Mesothelial cell of epicardium (in vitro differentiated cells): ENCODE measurements at places on chromosomes 2 and 18.

DNA sequence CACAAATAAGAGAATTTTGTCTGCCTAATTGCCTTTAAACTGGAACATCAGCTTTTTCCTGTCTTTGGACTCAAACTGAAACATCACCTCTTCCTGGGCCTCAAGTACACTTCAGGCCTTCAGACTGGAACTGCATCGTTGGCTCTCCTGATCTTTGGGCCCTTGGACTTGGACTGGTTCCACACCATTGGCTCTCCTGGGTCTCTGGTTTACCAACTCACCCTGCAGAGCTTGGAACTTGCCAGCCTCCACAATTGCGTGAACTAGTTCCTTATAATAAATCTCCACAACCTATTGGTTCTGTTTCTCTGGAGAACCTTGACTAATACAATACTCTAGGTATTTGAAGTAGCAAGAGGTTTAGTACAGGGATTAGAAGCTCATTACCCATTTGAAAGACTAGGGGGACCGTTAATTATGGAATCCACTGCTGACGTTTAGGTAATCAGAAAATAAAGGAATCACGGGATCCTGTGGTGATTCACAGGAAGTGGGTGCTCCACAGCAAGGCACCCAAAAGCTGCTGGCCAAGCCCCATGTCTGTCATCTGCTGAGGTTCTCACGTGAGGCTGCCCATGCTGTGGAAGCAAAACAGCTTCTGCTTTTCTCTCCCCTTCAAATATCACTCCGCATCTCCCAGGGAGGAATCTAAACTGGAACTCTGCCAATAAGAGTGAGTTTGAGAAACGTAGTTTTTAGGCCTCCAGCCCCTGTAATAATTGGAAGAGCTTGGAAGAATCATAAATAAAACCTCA, 20.0 kb upstream of the SGPP2 start:
- H3K4me1 ChIP-seq: peaks cover 13% of the 10 kb centered on the region
- H3K27ac ChIP-seq: no peak overlapping the region
- no peak overlapping the region for H3K4me3 ChIP-seq
- H3K36me3 ChIP-seq: no peaks in the 10 kb centered on the region
- peaks cover 6% of the 10 kb centered on the region for H3K27me3 ChIP-seq

DNA sequence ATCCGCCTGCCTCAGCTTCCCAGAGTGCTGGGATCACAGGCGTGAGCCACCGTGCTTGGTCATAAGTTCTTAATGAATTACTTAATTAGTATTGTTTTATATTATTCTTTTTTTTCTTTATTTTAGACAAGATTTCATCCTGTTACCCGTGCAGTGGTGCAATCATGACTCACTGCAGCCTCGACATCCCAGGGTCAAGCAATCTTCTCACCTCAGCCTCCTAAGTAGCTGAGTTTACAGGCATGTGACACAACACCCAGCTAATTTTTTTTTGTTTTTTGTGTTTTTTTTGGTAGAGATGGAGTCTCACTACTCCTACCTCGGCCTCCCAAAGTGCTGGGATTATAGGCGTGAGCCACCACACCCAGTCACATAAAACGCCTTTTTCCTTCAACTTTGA, 17.3 kb downstream of the C2orf42 start:
- no peak overlapping the region for H3K27ac ChIP-seq
- H3K4me3 ChIP-seq: no peak overlapping the region
- H3K36me3 ChIP-seq: peaks cover 30% of the 10 kb centered on the region
- H3K27me3 ChIP-seq: no peaks in the 10 kb centered on the region

- H3K27me3 ChIP-seq: no peaks in the 10 kb centered on the region
- no peak overlapping the region for H3K4me3 ChIP-seq
- DNase-seq: no peak
- H3K27ac ChIP-seq: no peak overlapping the region
- no peaks in the 10 kb centered on the region for H3K36me3 ChIP-seq
Measured at GRCh38 chr18:40708726-40709125, 1246.3 kb upstream of the PIK3C3 start.

DNA sequence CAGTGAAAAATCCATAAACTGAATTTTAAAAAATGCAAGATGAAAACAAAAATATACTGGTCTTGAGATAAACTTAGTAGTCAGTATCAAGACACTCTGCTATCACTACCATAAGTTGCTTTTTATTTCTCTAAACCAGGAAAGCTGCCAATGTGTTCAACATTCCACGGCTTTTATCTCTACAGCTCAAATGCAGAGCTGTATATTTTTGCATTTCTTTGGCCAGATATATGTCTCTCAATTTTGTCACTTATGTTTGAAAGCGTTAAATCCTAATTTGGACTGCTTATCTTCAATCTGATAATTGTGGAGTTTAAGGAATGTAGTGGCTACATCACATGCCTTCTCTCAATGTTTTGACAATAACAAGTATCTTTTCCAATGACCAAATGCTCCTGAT, 609.5 kb downstream of the EPHA4 start:
- no peak for DNase-seq
- no peak overlapping the region for H3K4me3 ChIP-seq
- no peaks in the 10 kb centered on the region for H3K36me3 ChIP-seq
- peaks cover 2% of the 10 kb centered on the region for H3K27me3 ChIP-seq
- peak overlapping the region; percentile 73 for H3K27ac ChIP-seq

- H3K4me3 ChIP-seq: no peak overlapping the region
- H3K27me3 ChIP-seq: no peaks in the 10 kb centered on the region
- no peak overlapping the region for H3K27ac ChIP-seq
- H3K4me1 ChIP-seq: peaks cover 24% of the 10 kb centered on the region
Measured at GRCh38 chr18:50726960-50727589, 92.7 kb downstream of the MRO start.

DNA sequence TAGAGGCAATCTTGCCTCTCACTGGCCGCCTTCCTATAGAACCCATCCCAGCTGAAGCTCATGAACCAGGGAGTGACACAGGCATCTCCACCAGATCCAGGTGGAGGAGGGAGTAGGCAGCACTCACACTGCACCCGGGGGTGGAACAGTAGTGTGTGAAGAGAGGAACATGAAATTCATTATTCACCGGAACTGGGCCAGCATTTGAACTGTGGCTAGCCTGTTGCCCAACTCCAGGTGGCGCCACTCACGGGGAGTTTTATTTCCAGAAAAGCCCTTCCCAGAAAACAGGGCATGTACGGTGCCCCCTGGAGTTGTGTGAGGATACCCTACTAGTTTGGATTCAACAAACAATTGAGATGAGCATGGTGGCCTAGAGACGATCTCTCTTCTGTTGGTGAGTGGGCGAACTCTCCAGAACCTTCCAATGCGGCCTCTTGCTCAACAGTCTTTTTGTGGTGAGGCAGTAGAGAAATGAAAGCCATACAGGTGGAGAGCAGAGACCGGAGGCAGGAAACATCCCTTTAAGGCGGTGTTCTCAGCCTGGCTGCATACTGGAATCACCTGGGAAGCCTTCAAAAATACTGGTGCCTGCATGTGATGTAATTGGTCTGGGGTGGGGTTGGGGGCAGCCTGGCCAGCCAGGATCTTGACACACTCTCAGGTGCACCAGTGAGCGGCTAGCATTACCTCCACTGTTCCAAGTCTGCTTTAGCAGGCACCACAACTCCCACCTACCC, 73.5 kb upstream of the NEDD4L start:
- DNase-seq: no peak
- H3K4me3 ChIP-seq: no peak overlapping the region
- no peaks in the 10 kb centered on the region for H3K4me1 ChIP-seq
- peaks cover 9% of the 10 kb centered on the region for H3K27me3 ChIP-seq
- H3K36me3 ChIP-seq: no peaks in the 10 kb centered on the region
- H3K27ac ChIP-seq: no peak overlapping the region

GRCh38 chr2:120701499-120701898, 34.2 kb upstream of the GLI2 start:
- no peak for DNase-seq
- peaks cover 11% of the 10 kb centered on the region for H3K27me3 ChIP-seq
- H3K4me1 ChIP-seq: peaks cover 7% of the 10 kb centered on the region
- H3K36me3 ChIP-seq: no peaks in the 10 kb centered on the region
- H3K4me3 ChIP-seq: no peak overlapping the region
- H3K27ac ChIP-seq: no peak overlapping the region

DNA sequence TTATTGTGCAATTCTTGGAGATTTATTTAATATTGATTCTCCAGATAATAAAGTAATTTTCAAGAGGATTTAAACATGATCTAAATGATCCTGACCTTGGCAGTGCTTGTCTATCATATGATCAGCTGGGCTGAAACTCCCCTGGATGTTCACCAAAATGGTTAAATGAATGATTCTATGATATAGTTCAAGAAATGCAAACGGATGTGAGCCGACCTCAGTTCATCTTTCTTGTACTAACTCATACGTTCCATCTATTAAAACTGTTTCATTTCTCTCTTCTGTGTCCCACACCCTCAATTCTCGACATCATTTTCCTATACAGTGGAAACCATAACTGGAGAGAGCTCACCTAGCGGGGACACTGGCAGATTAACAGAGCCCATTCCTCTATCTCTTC, 281.7 kb upstream of the CCDC68 start:
- H3K4me3 ChIP-seq: no peak overlapping the region
- peaks cover 4% of the 10 kb centered on the region for H3K36me3 ChIP-seq
- H3K27me3 ChIP-seq: no peaks in the 10 kb centered on the region
- DNase-seq: no peak

DNA sequence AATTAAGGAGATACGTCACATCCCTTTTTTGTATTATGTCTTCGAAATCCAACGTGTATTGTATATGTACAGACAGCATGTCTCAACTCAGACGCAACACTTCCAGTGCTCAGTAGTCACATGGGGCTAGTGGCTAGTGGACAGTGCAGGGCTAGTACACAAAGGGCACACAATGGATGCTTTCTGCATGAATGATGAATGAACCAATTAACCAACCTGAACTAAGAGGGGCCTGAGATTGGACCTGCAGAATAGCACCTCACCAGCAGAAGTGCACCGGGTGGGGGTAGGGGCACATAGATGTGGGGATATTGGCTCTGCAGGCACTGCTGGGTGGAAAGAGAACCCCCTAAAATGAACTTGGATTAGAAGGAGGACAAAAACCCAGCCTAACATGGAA, 20.7 kb downstream of the ST8SIA5 start:
- no peaks in the 10 kb centered on the region for H3K36me3 ChIP-seq
- H3K27ac ChIP-seq: no peak overlapping the region
- H3K4me3 ChIP-seq: no peak overlapping the region
- peaks cover 31% of the 10 kb centered on the region for H3K27me3 ChIP-seq
- DNase-seq: no peak

DNA sequence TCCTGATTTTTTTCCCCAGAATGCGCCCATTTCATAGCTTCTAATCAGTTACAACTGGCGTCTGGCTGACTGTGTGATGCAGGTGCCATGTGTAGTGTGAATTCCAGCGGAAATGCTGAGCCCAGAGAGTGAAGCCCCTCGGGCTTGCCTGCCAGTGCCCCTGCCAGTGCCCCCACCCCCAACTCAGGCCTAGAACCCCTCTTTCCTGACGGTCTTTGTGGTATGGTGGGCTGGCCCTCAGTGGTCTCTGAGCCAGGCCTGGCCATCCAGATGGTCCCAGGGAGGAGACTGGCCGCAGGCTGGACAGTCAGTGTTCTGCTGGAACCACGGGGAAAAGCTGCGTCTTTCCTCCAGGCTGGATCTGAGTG, 3.1 kb downstream of the RAMP1 start:
- no peaks in the 10 kb centered on the region for H3K36me3 ChIP-seq
- no peak overlapping the region for H3K4me3 ChIP-seq
- peaks cover 44% of the 10 kb centered on the region for H3K4me1 ChIP-seq

DNA sequence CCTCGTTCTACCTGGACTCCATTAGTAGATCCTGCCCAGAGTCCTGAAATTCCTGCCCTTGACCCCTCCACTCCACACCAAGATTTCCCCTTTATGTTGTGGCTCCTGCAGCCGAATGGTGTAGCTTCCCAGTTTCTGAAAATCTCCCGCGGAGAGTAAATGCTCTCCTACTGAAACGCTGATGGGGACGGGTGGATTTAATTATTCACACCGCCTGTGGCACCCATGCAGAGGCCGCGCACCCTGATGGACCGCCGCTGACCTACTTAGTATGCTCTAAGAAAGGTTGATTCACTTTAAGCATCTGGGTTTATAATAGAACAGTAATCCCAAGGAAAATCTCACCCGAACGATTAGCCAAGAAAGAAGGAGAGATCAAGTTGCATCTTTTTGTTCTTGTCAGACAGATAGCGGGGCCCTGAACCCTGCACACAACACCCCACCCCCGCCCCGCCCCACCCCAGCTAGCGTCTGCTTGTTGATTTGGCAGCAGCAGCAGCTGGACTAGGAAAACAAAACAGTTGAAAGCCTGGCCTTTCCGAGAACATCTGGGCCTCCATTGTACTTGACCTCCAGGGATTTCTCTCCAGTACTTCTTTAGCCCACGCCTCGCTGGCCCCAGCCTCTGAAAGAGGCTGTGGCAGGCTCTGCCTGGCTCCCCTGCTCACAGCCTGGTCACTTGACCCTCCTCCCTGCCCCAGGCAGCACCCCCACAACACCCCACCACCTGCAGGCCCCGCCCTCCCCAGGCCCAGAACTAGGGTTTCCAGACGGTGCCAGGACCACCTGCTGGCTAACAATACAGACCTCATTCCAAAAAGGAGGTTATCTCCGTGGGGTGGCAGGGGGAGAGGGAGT, 53.6 kb downstream of the DPYSL5 start:
- no peaks in the 10 kb centered on the region for H3K36me3 ChIP-seq
- H3K27ac ChIP-seq: no peak overlapping the region
- H3K4me3 ChIP-seq: no peak overlapping the region
- DNase-seq: no peak
- H3K4me1 ChIP-seq: peaks cover 6% of the 10 kb centered on the region
- peaks cover 6% of the 10 kb centered on the region for H3K27me3 ChIP-seq

- H3K27ac ChIP-seq: no peak overlapping the region
- H3K36me3 ChIP-seq: no peaks in the 10 kb centered on the region
- H3K4me3 ChIP-seq: no peak overlapping the region
- H3K4me1 ChIP-seq: peaks cover 30% of the 10 kb centered on the region
- DNase-seq: no peak
Measured at GRCh38 chr18:58205443-58206160, 161.6 kb downstream of the NEDD4L start.

DNA sequence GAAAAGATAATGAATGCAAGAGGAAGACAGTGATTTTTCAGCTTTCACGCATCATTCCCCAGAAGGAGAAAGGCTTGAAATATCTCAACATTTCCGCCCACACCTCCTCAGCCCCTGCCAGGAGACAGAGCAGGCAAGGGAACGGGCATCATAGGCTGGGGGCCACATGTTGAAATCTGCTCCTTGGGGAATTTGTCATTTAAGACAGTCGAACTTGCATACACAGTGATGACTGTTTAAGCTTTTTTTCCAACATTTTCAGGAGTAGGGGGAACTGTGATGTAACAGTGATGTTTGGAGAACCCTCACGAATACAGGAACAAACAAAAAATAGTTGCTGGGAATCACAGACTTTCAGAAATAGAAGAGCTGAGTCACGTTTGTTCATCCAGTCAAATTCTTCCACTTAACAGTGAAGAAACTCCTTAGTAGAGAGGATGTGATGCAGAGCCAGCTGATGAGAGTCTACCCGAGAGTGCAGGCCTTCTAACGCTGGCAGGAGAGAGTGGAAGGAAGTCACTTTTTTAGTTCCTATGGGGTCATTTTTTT, 266.8 kb downstream of the ALPK2 start:
- peaks cover 52% of the 10 kb centered on the region for H3K36me3 ChIP-seq
- H3K4me1 ChIP-seq: peaks cover 11% of the 10 kb centered on the region
- H3K4me3 ChIP-seq: no peak overlapping the region
- no peaks in the 10 kb centered on the region for H3K27me3 ChIP-seq
- DNase-seq: no peak
- H3K27ac ChIP-seq: peak overlapping the region; percentile 44
